ENCODE measurements at places on chromosomes 3 and 15.

- DNase-seq, result peak; percentile 61
Measured at GRCh38 chr15:92809880-92810361, 90.2 kb upstream of the CHD2 start.

DNA sequence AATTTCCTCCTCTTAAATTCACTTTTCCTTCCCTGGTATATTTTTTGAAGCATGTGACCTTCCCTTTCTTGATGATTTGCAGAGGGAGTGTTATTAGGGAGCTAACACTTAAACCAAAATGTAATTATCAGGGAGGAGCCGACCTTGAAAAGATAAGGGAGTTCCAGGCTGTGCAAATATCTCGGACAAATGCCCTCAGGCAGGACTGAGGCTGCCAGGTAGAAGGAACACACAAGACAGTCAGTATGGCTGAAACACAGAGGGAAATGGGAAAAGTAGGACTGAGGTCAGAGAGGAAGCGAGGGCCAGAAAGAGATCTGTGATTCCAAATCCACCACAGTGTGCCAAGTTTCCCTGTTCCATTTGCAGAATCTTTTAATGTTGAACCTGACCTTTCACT lies 221.0 kb downstream of the CNTN3 start:
- peak; percentile 13 for DNase-seq

DNA sequence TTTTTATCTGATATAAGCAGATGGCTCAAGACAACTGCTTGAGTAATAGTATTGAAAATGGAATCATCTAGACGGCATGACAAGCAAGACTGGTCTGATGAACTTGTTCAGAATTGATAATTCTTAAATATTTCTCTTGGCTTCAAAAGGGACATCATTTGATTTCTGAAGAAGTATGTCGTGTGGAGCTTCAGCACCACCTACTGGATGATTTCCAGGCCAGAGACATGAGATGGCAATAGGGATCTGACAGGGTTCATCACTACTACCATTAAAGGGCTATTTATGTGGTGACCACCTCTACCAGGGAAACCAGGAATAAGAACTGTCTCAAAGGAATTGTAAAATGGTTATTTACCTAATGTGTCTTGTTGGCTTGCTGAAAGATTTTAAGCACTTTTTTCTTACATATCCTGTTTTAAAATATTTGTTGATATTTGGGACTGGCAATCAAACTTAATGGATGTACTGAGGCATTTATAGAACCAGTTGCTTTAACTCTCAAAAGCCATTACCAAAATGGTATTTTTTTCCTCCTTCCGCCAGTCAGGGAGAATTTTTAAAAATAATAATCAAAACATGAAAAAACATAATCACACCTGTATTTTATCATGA lies 99.5 kb upstream of the FAM98B start:
- peak; percentile 32 for DNase-seq

- peak; percentile 93 for DNase-seq
Measured at GRCh38 chr15:76342382-76343201, 6.0 kb downstream of the ISL2 start.

DNA sequence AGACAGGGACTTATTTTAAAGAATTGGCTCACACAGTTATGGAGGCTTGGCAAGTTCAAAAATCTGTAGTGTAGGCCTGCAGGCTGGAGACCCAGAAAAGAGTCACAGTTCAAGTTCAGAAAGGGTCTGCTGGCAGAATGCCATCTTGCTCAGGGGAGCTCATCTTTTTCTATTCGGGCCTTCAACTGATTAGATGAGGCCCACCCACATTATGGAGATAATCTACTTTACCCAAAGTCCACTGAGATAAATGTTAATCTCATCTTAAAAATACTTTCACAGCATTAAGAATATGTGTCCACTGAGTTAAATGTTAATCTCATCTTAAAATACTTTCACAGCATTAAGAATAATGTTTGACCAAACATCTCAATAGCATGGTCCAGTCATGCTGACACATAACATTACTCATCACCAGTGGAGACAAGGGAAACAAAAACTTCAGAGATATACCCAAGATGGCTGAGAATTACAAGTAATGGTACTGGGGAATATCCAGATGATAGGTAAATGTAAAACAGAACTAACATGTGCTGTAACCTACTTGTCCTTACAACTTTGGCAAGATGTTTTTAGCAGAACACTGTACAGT lies 74.3 kb upstream of the STAC start:
- DNase-seq, result no peak

DNA sequence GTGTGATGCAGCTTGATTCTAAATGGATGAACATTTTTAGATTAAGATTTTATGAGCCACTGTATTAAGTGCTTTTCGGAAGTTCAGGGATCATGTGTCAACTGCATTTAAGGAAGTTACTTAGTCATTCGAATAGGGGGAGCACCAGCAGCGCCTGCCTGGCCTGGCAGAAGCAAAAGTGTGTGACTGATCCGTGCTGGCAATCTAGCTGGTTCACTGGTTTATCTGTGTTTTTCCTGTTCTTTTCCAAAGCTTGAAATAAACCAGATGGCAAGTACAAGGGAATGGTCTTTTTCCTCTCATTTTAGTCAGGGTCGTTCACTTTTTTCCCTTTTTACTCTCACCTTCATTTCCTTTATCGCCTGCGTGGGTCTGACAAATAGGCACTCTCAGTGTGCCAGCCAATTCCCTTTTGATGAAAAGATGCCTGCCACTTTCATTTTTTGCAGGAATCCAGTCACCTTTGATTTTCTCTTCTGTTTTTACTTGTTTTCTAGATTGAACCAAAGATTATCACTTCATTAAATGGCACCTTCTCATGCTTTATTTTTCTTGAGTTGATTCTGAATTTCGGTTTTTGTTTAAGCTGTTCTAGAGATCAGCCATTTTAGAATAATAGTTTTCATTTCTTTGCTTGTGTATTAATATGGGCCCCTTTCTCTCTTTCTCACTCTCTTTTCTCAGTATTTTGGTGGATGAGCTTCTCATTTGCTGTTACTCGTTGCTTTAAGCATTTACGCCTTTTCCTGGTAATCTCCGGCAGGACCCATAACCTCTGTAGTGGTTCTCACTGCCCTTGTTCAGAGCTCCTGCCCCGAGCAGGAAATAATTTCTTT lies 2.8 kb downstream of the ABHD2 start:
- DNase-seq, result no peak

GRCh38 chr3:105907777-105908176 lies 39.0 kb upstream of the CBLB start:
- no peak for DNase-seq

- peak; percentile 70 for DNase-seq
Measured at GRCh38 chr15:27328608-27329007, 357.6 kb downstream of the GABRG3 start.

GRCh38 chr3:105369500-105370371 lies 3.0 kb downstream of the ALCAM start:
- DNase-seq, result peak; percentile 56

GRCh38 chr3:177199206-177199760 lies 2.0 kb upstream of the TBL1XR1 start:
- DNase-seq, result no peak

GRCh38 chr15:25670621-25671020 lies 192.5 kb downstream of the ATP10A start:
- DNase-seq, result no peak

GRCh38 chr3:168168743-168169142 lies 73.0 kb upstream of the GOLIM4 start:
- no peak for DNase-seq

DNA sequence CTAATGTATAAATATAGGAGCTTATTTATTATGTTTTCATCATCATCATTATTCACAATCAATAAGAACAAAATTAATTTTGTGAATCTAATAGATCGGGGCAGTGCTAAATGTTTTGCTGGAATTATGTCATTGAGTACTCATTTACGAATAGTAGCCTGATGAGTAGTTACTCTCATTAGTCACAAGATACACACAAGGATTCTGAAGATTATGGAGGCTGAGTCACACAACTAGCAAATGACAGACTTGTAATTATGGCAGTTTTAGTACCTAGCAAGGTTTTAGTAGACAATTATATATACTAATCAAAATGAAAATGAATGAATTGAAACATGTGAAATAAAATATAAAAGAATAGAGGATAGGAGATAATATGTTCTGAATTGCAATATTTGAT lies 954.2 kb downstream of the CADM2 start:
- DNase-seq, result no peak

DNA sequence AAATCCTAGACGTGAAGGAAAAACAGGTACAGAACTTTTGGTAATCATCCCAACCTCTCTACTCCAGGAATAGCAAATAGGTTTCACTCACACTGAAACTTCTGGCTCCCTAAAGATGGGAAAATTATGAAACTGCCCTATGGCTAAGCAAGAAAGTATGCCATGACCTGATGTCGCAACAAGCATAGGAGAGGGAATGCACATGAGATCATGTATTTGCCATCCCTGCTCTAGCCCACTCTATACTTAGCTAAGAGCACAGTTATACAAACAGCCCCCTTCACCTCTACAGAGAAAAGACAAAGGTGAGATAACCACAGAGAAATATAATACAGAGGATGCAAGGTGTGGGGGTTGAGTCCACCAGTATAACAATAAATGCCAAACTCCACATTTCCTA lies 102.7 kb downstream of the TBC1D5 start:
- DNase-seq, result no peak

DNA sequence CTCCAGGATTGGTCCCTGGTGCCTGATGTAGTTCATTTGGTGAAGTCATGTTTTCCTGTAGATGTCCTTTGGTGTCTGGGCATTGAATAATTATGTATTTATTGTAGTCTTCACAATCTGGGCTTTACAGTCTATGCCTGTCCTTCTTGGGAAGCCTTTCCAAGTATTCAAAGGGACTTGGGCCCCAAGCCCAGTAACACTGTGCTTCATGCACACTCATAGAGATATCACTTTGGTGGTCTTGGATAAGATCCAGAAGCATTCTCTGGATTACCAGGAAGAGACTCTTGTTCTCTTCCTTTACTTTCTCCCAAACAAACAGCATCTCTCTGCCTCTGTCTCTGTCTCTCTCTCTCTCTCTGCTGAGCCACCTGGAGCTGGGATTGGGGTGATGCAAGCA lies 281.1 kb upstream of the GOLGA6L4 start:
- DNase-seq, result no peak

GRCh38 chr3:169813278-169813677 lies 574 bp upstream of the LRRC34 start:
- no peak for DNase-seq

GRCh38 chr15:101446518-101447167 lies 42.9 kb downstream of the PCSK6 start:
- DNase-seq, result no peak

DNA sequence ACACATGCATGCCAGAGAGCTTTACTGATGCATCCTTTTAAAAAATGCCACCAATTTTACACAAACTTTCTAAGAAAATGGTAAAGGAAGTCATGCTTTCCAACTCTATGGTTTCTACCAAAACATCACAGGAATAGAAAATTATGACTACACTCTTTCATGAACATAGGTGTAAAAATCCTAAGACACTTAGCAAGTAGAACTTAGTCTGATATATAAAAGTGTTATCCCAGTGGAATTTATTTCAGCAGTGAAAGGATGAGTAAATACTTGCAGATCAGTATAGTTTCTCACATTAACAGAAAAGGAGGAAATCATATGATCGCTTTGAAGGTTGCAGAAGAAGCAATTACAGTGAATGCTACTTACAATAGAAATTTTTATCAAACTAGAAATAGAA lies 43.4 kb downstream of the MCTP2 start:
- DNase-seq, result no peak

DNA sequence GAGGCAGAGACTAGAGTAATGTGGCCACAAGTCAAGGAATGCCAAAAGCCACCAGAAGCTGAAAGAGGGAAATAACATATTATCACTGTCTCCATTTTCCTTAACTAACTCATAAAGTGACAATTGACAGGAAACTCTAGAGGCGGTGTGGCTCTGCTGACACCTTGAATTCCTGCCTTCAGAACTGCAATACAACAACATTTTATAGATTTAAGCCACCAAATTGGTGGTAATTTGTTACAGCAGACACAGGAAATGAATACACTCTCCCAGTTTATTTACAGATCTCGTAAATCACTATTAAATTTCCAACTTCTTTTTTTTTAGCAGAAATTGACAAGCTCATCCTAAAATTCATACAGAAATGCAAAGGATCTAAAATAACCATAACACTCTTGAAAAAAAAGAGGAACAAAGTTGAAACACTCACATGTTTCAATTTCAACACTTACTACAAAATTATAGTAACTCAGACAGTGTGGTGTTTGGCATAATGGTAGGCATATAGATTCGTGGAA lies 449.9 kb downstream of the OTOL1 start:
- no peak for DNase-seq

GRCh38 chr15:69320977-69321554 lies 22.4 kb downstream of the PAQR5 start:
- DNase-seq, result no peak

- DNase-seq, result no peak
Measured at GRCh38 chr3:76264496-76264895, 479.1 kb upstream of the ZNF717 start.

- peak; percentile 31 for DNase-seq
Measured at GRCh38 chr3:191051037-191051436, 148.0 kb upstream of the OSTN start.

- DNase-seq, result no peak
Measured at GRCh38 chr3:149536429-149536828, 61.9 kb downstream of the TM4SF4 start.

GRCh38 chr3:38782148-38782547 lies 33.9 kb downstream of the SCN10A start:
- no peak for DNase-seq

GRCh38 chr3:140394488-140395133 lies 283.3 kb upstream of the TRIM42 start:
- DNase-seq, result no peak

DNA sequence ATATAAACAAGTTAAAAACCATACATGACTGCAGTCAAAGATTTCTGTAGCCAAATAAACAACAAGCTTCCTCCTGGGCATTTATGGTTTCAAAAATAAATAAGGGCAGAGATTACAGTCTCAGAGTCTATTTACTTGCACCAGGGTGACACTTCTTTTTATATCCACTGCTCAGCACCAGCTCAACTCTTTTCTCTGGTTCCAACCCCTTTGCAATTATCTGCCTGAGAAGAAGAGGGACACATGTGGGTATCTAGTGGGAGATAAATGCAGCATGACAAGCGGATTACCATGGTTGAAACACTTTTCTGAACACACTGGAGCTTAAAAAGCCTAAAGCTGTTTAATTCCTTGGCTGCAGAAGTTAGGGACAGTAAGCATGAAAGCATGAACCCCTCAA lies 311.5 kb downstream of the CNTN3 start:
- no peak for DNase-seq

GRCh38 chr3:24493746-24494617 lies 668 bp downstream of the THRB start:
- DNase-seq, result peak; percentile 67

DNA sequence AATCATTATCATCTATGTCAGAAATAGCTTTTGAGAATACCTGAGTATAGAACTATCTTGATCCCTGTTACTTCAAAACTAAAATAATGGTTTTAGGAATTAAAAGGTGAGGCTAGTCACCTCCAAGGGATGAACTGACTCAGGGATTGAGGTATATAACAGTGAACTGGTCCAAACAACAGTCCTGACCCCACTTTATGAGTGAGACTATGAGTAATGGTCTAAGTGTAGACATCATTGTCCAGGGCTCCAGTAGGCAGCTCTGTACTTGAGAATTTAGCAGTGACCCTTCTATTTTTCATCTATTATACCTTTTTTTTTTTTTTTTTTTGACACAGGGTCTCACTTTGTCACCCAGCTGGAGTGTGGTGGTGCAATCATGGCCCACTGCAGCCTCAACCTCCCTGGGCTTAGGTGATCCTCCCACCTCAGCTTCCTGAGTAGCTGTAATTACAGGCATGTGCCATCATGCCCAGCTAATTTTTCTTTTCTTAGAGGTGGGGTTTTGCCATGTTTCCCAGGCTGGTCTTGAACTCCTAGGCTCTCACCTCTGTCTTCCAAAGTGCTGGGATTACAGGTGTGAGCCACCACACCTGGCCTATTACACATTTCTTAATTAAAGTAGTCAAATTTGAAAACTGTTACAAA lies 36.3 kb downstream of the MLH1 start:
- no peak for DNase-seq

Data from NCI-H1417 (cell line).